ENCODE measurements at places on chromosomes 3 and 15.
A peak's percentile ranks its signal among the peaks of the same experiment; 100 is the strongest.

DNA sequence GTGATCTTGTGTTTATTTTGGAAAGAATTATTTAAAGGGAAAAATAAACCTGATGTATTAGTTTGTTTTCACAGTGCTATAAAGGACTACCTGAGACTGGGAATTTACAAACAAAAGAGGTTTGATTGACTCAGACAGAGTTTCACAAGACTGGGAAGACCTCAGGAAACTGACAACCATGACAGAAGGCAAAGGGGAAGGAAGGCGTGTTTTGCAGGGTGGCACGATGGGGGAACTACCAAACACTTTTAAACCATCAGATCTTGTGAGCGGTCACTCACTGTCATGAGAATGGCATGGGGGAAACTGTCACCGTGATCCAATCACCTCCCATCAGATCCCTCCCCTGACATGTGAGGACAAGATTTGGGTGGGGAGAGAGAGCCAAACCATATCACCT, 87.0 kb downstream of the TP63 start:
- no peak for DNase-seq

DNA sequence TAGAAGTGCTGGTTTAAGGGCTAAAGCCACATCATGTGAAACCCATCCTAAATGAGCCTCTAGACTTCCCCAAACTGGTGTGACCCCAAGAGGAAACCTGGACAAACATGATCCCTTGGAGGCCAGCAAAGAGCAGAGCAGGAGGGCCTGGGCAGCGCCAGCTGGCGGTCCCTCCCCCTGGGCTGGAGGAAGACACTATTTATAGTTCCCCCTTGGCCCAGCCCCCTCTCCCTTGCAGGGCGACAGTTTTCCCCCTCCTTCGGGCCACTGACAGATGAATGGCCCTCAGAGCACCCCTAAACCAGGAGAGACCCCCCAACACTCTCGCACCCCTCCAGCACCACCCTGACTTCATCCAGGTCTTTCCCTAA, 2.9 kb downstream of the UCN2 start:
- peak; percentile 46 for DNase-seq

DNA sequence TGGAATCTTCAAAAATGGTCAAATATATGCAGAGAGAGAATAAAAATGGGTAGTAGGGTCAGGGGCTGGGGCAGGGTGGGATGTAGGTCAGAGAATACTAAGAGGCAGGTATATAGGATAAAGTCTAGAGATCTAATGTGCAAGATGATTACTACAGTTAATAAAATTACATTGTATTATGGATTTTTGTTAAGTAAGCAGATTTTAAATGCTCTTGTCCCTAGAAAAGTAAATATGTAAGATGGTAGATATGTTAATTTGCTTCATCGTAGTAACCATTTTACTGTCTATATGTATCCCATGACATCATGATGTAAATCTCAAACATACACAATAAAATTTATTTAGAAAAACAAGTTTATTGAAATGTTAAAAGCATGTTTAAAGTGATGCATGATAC, 1051.4 kb downstream of the AGBL1 start:
- no peak for DNase-seq

DNA sequence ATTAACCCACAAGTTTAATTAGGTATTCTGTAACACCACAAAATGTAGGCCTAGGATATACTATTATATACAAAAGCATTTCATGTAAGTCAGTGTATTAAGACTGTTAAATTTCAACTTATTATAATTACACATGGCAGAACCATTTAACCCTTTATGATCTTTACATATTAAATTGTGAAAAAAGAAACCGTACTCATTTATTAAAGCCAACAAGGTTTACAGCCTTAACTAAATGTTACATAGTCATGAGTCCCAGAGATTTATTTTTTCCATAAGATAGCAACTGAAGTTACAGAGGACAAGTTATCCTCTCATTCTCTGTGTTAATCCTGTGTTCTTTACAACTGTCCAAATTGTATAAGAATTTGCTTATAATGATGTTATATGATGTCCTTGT, 615.8 kb upstream of the AGTR1 start:
- peak; percentile 59 for DNase-seq

DNA sequence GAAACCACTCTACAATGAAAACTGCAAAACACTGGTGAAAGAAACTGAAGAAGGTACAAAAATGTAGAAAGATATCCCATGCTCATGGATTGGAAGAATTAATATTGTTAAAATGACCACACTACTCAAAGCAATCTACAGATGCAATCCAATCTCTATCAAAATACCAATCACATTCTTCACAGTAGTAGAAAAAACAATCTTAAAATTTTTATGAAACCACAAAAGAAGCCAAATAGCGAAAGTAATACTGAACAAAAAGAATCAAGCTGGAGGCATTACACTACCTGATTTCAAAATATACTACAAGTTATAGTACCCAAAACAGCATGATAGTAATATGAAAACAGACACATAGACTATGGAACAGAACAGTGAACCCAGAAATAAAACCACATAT, 36.9 kb downstream of the TXNRD3 start:
- no peak for DNase-seq

Data from G401 (cell line).